ENCODE measurements at places on chromosomes 1 and 21.
A peak's percentile ranks its signal among the peaks of the same experiment; 100 is the strongest.

- DNase-seq, result no peak
These were observed 22.3 kb downstream of the MFSD2A start for GRCh38 chr1:39977202-39977601.

DNA sequence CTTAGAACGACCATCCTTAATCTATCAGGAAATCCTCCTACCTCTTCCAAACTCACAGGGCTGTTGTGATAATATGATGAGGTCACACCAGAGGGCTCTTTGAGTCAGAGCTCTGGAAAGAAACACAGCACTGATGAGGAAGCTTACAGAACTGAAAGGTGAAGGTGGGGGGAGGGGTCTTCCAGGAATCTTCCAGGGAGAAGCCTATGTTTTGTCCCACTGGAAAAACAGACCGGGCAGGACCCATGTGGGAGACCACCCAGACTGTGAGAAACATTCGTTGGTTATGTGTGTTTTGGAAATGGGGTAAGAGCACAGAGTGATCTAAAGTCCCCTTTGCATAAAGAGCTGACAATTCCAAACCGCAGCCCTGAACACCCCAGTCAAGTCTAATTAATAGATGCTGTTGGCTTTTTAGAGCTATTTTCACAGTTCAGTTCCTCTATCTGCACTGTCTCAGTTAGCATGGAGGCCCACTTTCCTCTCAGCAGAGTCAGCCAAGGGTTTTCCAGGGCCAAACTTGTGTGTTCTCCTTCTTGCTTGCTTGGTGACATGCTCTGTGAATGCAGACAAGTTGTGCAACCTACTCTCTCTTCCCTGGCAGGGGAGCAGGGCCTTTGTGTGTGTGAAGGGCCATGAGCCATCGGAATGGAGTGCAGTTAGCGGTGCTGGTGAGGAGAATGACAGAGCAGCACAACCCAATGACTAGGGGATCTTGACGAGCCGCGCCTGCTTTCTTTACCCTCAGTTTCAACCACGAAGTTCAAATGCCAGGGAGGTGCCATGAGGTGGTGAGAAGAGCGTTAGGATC lies 12.3 kb downstream of the PHLDA3 start:
- no peak for DNase-seq

DNA sequence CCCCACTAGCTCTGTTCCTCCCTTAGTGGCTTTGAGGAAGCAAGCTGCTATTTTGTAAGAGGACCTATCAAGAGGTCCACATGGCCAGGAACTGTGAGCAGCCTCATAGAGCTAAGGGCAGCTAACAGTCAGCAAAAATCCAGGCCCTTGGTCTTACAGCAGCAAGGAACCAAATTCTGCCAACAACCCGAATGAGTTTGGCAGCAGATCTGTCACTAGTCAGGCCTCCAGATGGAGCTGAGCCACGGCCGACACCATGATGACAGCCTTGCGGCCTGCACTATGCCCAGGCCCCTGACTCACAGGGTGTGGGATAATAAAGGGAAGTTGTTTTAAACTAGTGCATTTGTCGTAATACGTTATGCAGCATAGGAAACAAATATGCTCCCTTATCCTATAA lies 28.0 kb upstream of the H3-3A start:
- no peak for DNase-seq

- no peak for DNase-seq
These were observed 104.5 kb upstream of the AJAP1 start for GRCh38 chr1:4549930-4550329.

GRCh38 chr1:107821340-107821739 lies 143.6 kb downstream of the VAV3 start:
- no peak for DNase-seq

DNA sequence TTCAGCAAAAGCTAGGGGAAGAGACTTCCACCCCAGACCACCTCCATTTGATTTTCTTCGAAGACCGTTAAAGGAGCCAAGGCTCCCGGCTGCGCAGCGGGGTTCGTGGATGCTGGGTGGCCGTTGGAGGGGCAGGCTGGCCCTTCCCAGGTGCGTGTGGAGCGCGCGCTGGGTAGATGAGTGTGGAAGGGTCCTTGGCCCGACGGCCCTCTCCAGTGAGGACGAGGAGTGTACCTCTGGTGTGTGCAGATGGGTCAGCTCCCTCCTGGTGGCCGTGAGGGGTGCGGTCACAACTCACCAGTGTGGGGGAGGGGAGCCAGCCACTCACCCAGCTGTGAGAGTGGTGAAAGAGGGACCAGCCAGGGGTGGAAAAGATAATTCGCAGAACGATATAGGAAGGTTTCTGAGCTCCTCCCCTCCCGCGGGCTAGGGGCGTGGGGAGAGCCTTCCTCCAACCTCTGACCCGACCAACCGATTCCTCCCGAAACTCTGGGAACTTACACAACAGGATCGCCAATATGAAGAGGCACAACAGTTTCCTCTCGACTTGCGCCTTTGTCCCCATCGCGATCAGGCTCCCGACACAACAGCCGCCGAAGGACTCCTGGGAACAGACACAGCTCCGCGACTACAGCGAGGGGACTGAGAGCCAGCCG lies at the start of gene F11R:
TSS of gene F11R (minus strand) at position 644 of the 656 bp plus-strand sequence. CDS start at position 565, 79 bp downstream.
- no peak for DNase-seq

GRCh38 chr21:41817877-41818855 lies 51.3 kb upstream of the RIPK4 start:
- DNase-seq, result no peak

DNA sequence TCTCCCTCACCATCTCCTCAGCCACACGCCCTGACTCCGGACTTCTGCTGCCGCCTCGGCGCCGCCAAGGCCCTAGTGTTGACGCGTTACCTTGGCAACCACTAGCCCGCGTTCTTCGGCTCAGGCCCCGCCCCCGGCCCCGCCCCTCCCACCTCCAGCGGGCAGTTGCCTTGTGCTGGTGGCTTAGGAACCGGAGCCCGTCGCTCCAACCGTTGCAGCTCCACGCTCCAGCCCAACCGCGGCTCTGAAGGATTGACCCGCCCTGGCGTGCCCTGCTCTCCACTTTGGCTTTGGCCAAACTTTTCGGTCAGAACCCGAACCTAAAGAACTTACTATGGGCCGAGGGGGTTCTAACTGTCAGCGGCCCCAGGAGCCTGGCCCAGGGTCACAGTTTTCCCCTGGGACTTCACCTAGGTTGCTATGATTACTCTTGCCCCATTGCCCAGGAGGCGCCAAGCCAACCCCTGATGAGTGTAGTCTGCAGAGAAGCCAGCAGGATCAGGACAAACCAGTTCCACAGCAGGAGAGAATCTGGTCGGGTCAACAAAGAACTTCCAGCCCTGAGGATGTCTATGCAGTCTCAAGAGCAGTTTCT lies at the start of gene CFAP45:
TSS of gene CFAP45 (minus strand) at position 80 of the 595 bp plus-strand sequence. CDS start at position 13, 67 bp downstream.
- DNase-seq, result peak; percentile 86

DNA sequence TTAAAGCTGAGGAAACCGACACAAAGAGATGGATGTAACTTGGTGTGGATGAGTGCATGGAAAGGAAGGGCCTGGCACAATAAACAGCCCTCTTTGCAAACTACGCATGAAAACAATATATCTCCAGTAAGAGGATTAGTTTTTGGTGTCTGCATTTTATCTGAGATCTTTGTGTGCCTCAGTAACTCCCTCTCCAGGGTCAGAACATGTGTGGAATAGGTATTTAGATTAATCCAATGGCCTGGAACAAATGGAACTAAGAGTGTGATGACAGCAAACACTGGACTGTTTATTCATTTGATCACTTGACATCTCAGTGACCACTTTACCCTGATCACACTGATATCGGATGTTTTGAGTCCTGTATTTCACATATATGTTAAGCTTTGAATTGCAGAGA lies 45.3 kb downstream of the AKNAD1 start:
- no peak for DNase-seq

- no peak for DNase-seq
These were observed 829 bp downstream of the SPEN start for GRCh38 chr1:15848143-15848928.

DNA sequence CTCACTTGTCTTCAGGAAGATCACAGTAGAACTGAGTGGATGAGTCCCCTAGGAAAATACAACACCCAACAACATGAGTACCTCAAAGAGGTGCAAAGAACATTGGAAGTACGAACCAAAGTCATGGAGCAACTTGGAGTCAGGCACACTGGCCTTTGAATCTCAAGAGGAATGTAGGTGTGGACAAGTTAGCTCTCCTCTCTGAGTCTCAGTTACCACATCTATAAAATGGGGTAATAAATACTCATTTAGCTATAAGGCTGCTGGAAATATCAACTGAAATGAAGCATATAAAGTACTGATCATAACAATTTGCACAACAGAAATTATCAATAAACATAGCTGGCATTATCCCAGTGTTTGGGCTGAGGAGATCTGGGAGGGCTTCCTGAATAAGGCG lies 96.7 kb upstream of the JUN start:
- DNase-seq, result no peak

DNA sequence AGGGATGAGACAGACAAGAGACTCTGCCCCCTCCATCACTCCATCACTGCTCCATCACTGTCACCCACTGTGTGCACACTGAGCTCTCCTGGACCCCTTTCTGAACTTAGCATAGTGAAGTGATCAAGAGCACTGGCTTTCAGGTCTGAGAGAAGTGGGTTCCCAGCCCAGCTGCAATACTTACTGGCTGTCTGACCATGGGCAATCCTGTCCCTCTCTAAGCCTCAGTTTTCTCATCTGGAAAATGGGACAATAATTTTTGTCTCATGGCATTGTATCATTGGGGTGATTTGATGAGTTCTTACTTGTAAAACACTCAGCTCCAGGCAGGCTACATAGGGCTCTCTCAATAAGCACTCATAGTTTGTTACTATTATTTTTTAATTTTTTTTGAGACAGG lies 7.5 kb upstream of the RPS6KA1 start:
- DNase-seq, result no peak

GRCh38 chr1:11920239-11920903 lies 5.9 kb downstream of the KIAA2013 start:
- no peak for DNase-seq

DNA sequence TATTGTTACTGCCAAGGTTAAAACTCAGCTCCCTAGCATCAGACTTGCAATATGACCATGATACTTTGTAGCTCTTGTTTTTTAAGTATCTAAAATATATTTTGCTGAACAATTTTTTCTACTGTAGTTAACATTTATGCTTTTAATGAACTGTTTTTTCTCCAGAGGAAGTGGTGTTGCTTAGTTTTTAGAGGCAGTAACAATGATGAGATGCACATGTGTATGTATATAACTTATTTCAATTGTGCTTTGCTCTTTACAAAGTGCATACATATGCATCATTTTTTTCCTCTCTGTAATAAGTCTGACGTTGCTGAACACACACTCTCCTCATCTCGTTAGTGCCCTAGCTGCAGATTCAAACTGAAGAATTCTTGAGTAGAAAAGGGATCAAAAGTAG lies 418.8 kb downstream of the ZP4 start:
- no peak for DNase-seq

GRCh38 chr1:53495633-53496345 lies 36.6 kb downstream of the DMRTB1 start:
- DNase-seq, result no peak

GRCh38 chr1:47769983-47770382 lies 227.2 kb downstream of the TRABD2B start:
- no peak for DNase-seq

- DNase-seq, result no peak
These were observed 123.4 kb upstream of the C8B start for GRCh38 chr1:57089221-57089620.

DNA sequence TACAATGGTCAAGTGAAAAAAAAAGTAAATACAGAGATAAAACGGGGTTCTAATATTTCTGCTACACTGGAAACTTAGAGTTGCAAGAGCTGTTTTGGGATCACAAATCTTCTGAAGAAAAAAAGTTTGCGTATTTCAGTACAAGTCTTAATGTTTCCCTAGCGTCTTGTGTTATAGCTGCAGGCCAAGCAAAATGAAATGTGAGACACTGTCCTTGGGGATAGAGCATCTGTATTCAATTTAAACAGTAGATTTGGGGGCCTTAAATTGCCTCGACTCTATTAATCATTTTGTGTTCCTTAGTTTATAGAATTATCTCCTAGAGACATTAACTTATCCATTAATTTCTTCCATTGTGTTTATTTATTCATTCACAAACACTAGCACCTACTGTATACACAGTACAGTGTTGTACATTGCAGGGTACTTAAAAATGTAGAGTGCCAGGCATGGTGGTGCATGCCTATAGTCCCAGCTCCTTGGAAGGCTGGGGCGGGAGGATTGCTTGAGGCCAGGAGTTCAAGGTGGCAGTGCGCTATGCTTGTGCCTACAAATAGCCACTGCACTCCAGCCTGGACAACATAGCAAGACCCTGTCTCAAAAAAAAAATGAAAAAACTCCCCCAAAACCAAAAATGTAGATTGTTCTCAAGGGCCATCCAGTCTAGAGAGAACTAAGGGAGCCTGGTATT lies 7.9 kb downstream of the DISC1 start:
- no peak for DNase-seq

- DNase-seq, result peak; percentile 65
These were observed 54.2 kb downstream of the HIVEP3 start for GRCh38 chr1:41864471-41865040.

DNA sequence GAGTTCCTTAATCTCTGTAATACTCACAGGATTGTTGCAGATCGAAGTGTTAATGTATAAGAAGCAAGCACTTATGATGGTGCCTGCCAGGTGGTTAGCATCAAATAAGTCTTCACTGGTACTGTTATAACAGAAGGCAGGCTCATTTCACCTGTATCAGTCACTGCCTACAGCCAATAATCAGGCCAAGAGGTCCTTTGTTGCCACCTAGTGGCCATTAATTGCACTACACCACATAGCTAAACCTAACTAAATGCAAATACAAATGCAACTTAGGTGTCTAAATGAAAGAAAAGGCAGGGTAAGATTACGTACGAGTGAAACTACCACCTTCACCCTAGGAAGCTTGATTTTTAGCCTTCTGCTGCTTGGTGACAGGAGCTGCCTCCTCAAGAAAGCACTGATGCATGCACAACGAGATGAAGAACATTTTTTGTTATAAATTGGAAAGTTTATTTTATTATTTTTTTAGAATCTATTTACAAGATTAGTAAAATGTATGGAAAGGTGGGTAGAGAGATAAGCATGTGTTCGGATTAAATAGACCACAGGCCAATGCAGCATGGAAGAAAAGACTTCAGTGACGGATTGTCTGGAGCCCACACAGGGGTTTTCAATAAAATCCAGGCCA lies 334.8 kb upstream of the CAMK1G start:
- DNase-seq, result peak; percentile 76

- no peak for DNase-seq
These were observed 11.7 kb downstream of the ITLN2 start for GRCh38 chr1:160942926-160943325.

DNA sequence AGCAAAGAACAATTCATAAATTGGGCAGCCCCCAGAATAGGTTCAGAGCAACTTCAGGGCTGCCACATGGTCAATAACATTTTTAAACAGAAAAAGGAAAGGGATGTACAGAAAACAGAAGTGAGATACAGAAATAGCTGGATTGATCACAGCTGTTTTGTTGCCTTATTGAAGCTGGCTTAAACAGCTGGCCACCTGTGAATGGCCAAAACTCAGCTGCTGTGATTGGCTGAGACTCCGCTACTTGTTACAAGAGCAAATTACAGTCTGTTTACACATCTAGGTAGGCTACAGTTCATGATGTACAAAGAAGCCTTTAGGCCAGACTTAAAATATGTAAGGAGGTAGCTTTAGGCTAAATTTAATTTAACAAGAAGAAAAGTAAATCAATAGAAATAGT lies 11.6 kb upstream of the IFNAR1 start:
- no peak for DNase-seq

- no peak for DNase-seq
These were observed 7.8 kb downstream of the UBIAD1 start for GRCh38 chr1:11280719-11281376.

- no peak for DNase-seq
These were observed 114.0 kb downstream of the KCNN3 start for GRCh38 chr1:154755858-154756730.
